T-cell (primary cell): ENCODE measurements at places on chromosomes 11 and 22. TPM values are rescaled to one million over a fixed set of nuclear protein-coding genes. Genes with fewer than 3 reads are reported as not detected.

DNA sequence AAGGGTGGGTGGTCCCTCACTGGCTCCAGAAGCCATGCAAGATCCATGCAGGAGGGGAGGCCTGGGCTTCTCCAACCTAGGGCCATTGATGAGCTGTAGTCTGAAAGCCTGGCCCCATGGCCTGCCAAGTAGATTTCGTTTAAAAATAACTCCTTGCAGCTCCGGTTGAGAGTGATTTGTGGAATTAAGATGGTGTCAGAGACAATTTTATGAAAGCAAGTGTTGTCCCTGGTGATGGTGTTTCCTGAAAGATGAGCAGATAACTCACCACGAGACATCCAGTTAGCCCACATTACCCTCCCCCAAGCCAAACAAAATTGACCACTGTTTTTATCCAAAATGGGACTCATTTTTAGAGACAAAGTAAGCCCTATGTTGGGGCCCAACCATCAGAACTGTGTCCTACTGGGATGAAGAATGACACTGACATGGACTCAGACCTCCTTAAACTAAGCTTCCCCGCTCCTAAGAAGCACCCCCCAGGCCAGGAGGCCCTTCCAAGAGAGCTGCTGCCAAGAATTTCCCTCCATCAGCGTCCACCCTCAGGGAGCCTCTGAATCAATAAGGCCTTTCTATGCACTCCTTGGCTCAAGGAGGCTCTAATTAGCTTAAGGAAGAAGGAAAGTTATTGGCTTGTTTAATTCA is 174.2 kb upstream of the NCAM1 start:
- no peak overlapping the region for H3K27ac ChIP-seq
- H3K27me3 ChIP-seq, result no peaks in the 10 kb centered on the region
- no peaks in the 10 kb centered on the region for H3K36me3 ChIP-seq
- DNase-seq, result no peak

DDTL gene
- total RNA-seq, result 4.2 TPM

- peaks cover 13% of the 10 kb centered on the region for H3K27me3 ChIP-seq
- no peak for DNase-seq
- no peaks in the 10 kb centered on the region for H3K4me1 ChIP-seq
- no peaks in the 10 kb centered on the region for H3K36me3 ChIP-seq
- no peak overlapping the region for H3K4me3 ChIP-seq
Measured at GRCh38 chr22:35230417-35230816, 26.9 kb upstream of the HMGXB4 start.

- H3K27ac ChIP-seq, result no peak overlapping the region
- peaks cover 8% of the 10 kb centered on the region for H3K27me3 ChIP-seq
- H3K4me1 ChIP-seq, result no peaks in the 10 kb centered on the region
- no peaks in the 10 kb centered on the region for H3K36me3 ChIP-seq
- DNase-seq, result no peak
Measured at GRCh38 chr22:30553971-30554370, 7.4 kb upstream of the SEC14L6 start.

OR52H1 gene
- total RNA-seq, result 0.26 TPM

MS4A14 gene
- not detected for total RNA-seq

GRCh38 chr11:134261626-134262488 is 8.5 kb downstream of the ACAD8 start:
- no peak overlapping the region for H3K4me3 ChIP-seq
- H3K36me3 ChIP-seq, result peaks cover 58% of the 10 kb centered on the region
- no peaks in the 10 kb centered on the region for H3K27me3 ChIP-seq

GRCh38 chr11:86515297-86516094 is 140.8 kb downstream of the CCDC81 start:
- H3K4me1 ChIP-seq, result peaks cover 3% of the 10 kb centered on the region
- H3K27ac ChIP-seq, result no peak overlapping the region
- H3K36me3 ChIP-seq, result no peaks in the 10 kb centered on the region
- H3K4me3 ChIP-seq, result no peak overlapping the region
- H3K27me3 ChIP-seq, result no peaks in the 10 kb centered on the region

GRCh38 chr11:46421257-46421880 is 29.8 kb upstream of the CHRM4 start:
- H3K27me3 ChIP-seq, result no peaks in the 10 kb centered on the region
- H3K36me3 ChIP-seq, result peaks cover 45% of the 10 kb centered on the region
- H3K4me3 ChIP-seq, result no peak overlapping the region
- H3K27ac ChIP-seq, result no peak overlapping the region
- no peaks in the 10 kb centered on the region for H3K4me1 ChIP-seq
